ENCODE measurements at places on chromosomes 11 and 22.

DNA sequence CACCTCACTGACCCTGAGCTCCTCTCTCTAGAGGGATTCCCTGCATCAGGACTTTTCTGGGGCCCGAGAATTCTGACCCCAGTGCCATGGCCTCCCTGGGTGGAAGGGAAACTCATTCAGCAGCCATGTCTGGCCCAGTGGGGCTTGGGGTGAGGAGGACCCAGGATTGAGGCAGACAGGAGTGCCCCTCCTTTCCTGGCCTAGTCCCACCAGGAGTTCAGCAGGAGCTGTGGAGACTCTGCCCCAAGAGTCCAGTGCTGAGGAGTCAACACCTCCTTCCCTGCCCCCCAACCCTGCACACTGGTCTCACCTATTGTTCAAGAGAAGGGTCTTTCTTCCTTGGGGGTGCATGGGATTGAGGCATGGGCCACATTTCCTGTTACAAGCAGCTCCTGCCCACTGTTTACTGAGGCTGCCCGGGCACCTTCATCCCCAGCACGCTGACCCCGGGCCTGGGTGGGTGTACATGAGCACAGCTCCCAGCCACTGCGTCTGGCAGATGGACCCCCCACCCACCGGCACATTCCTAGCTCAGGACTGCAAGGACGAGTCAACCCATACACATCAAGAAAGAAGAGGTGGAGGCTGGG lies 33.9 kb downstream of the ALX4 start:
- DNase-seq = no peak

- no peak for DNase-seq
These were observed 14.7 kb downstream of the APOL6 start for GRCh38 chr22:35662914-35663313.

- DNase-seq = peak; percentile 79
These were observed 472 bp downstream of the APOA5 start for GRCh38 chr11:116791002-116791812.

- no peak for DNase-seq
These were observed 5.0 kb downstream of the TP53I11 start for GRCh38 chr11:44945666-44946065.

- no peak for DNase-seq
These were observed 98.6 kb upstream of the CD44 start for GRCh38 chr11:35040221-35040942.

DNA sequence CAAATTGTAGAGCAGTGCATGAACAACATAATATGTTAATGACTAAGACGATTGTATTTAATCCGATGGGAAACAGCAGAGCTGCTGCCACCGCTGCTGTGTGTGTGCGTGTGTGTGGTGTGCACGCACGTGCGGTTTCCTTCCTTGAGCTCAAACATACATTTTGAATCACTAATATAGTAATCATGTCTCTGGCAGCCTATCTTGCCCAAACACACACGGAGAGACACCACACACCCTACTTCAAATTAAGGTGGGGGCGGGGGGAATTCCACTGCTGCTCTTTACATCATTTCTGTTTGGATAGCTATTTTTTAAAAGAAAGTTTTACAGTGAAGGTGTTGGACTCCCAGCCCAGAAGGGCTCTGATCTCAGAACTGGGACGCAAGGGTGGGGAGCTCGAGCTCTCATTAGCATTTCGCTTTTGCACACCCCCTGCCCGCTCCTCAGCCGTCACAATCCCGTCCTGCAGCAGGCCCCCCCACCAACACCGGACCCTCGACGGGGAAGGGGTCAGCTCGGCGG lies 651 bp upstream of the FAM83F start:
- no peak for DNase-seq

DNA sequence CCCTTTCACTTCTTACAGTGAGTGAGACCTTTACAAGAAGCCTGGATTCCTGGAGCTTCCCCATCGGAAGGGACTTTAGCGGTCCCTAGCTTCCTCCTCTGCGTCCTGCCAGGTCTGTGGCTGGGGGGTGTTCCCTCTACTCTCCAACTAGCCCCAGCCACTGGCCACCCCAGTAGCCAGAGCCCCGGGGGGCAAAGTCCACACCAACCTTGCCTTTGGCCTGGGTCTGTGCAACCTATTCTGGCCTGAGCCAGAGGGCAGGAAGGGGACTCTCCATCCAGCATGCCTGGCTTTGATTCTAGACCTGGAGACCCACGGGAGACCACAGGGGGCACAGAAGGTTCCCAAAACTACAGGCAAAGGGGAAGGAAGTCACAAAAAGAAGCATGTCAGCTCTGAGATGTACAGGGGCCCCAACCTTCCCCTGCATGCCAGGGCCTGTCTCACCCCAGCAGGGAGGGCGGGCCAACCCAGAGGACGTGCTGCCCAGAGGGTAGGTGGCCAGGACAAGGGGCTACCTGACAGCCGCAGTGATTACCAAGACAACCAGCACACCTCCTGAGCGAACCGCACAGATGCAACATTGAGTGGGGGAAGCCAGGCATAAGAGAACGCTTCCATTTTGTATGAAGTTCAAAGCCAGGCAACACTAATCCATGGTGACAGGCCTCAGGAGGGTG lies 52.4 kb downstream of the DSCAML1 start:
- DNase-seq = no peak

GRCh38 chr11:126417091-126417862 lies 61.8 kb downstream of the ST3GAL4 start:
- DNase-seq = no peak

GRCh38 chr11:130673698-130674097 lies 225.3 kb downstream of the ADAMTS15 start:
- no peak for DNase-seq

DNA sequence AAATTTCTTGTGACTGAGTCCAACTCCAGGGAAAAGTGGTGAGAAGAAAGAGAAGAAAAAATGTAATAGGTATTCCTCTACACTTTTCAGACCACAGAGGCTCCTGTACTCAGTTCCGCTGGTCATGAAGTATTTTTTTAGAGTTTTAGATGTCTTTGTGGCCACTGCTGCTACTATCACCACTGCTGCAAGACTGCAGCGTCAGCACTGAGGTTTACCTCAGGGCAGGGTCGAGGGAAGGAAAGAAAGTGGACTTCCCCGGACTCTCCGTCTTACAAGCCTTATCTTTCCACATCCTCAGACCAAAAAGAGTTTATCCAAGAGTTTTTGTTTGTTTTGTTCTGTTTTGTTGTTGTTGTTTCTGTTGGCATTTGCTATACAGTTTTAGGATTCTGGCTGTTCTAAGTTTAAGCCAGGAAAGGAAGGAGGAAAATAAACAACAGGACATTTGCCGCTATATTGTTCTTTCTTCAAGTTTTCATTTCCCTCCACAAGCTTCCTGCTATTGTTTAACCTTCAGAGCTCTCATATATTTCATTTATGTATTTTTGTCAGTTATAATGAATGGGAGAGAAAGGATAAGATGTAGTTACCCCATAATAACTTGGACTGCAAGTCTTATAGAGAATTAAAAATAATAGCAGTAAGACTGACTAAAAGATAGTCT lies 919.3 kb downstream of the NTM start:
- DNase-seq = no peak

- no peak for DNase-seq
These were observed 92.4 kb upstream of the NOX4 start for GRCh38 chr11:89583580-89583979.

DNA sequence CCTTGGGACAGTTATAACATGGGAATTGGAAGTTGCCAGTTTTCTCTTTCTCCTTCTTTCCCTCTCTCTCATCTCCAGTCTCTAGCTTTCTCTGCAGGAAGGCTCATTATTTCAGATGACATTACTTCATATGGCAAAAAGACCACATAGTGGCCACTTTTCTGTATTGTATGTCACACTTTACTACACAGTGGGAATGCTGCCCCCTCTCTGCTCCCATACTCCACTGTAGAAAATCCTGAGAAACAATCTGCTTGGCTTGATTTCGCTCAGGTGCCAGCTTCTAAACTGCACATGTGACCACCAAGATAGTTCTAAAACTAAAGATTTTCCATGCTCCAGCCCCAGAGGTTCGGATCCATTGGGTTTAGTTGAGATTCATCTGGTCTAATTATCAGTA lies 860.7 kb upstream of the CCDC90B start:
- DNase-seq = no peak

GRCh38 chr11:65593518-65594414 lies 1.8 kb downstream of the KCNK7 start:
- DNase-seq = peak; percentile 54

DNA sequence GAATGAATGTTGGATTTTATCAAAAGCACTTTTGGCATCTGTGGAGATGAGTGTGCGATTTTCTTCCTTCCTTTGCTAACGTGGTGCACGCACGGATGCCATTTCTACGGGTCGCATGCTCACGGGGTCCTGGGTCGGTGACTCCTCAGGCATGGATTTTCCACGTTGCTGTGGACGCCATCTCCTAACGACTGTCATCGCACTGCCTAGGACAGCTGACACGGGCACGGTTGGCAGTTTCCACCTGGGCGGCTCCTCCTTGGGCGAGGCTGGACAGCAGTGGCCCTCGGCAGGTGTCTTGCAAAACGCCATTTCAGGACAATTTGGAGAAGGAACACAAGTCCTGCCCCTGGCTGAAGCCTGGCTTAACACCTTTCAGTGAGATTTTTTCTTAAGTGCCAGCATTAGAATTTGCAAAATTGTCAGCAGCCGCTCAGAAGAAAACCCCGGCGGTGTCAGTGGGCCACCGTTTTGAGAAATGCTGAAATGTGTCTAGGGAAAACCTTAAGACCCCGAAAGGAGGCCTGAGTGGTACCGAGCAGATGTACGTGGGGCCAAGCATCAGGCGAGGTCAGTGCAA lies 34.7 kb upstream of the TOLLIP start:
- DNase-seq = peak; percentile 16

DNA sequence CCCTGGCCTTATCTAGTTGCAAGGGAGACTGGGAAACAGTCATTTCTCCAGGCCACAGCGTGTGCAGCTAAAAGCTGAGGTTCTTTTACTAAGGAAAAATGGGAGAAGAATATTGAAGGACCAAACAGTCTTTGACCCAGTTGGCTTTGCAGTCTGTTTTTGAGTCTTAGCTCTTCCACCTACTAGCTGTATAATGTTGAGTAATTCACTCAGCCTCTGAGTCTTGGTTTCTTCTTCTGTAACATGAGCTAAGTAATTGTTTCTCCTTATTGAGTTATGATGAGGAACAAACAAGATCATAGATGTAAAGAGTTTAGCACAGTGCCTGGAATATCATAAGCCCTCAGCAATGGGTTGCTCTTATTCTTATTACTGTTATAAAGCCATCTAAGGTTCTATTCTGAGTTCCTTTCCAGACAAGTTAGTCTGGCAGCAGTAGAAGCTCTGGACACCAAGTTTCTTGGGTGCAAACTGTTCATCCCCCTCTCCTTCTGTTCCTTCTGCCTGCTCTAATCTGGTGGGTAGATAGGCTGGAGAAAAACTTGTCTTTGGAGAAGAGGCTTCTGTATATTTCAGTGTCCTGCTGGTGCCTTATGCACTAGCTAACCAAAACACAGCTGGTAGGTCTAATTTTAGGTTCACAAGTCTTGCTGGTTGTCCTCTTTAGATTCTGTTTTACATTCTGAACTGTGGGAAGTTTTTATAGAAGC lies 13.5 kb downstream of the TRIM44 start:
- DNase-seq = no peak

DNA sequence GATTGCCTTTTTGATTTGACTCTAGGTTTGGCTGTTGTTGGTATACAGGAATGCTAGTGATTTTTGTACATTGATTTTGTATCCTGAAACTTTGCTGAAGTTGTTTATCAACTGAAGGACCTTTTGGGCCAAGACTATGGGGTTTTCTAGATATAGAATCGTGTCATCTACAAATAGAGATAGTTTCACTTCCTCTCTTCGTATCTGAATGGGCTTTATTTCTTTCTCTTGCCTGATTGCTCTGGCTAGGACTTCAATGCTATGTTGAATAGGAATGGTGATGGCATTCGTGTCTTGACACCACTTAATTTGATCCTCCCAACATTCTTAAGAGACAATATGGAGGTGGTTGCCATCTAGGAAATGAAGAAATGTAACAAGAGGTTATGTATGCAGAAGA lies 388.1 kb upstream of the API5 start:
- no peak for DNase-seq

DNA sequence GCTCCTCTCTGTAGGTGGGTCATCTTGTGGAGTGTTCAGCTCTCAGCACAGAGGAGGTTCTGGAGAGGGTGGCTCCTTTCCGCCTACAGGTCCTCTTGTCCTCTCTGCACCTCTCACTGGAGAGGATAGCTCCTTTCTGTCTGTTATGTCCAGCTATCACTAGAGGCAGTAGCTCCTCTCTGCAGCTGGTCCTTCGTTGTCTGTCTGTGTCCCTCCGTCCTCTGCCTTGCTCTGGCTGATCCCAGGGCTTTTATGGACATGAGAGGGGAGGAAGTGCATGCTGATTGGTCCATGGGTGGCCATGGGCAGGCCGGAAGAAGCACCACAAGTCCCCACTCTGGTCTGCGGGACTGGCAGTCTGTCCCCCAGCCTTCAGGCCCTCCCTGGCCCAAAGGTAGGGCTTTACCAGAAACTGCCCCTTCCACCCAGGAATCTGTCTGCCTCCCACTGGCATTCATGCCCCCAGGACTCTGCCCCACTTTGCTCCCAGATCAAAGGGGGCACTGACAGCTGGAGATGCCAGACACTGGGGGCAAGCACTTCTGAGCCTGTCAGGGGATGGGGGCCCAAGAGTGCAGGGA lies 38.6 kb upstream of the CALCB start:
- no peak for DNase-seq

GRCh38 chr11:103872748-103873147 lies 163.7 kb upstream of the DDI1 start:
- DNase-seq = no peak

GRCh38 chr11:74321487-74322188 lies 10.2 kb upstream of the P4HA3 start:
- no peak for DNase-seq

DNA sequence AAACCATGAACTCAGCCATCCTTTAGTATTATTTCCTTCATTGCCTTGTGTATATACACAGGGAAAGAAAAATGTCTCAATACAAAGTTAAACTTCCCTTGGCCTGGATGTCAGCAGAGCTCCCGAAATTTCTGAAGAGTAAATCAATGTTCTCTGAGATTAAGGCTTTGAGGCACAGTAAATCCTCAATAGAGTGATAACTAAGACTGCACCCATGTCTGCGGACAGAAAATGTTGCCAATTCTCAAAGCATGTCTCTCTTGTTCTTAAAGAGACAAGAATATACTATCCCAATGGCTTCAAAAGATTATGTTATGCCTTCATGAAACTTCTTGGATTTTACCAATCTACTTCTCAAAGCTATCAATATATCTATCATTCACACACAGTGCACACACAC lies 1196.7 kb upstream of the TENM4 start:
- DNase-seq = no peak

GRCh38 chr22:40753114-40753513 lies 66.0 kb downstream of the SLC25A17 start:
- no peak for DNase-seq

- no peak for DNase-seq
These were observed 15.7 kb upstream of the PARVA start for GRCh38 chr11:12361682-12362081.

DNA sequence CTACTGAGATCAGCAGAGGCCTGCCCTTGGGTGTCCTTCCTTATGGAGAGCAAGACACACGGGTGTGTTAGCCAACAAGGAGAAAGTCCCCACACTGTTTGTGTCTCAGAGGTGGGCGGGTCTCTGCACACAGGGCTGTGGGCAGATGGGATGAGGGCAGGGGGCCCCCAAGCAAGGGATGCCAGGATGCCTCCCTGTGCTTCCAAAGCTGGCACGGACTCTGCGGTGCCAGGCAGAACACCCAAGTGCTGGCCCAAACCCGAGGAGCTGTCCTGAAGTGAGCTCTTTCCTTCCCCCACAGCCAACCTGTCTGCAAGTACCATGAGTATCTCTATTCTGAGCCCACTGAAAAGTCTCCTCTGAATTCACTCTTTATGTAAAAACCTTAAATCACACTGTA lies 273.3 kb downstream of the CTTN start:
- DNase-seq = no peak

Data from Caco-2 (cell line).